ENCODE measurements at places on chromosomes 7 and 10. TPM values are rescaled to one million over a fixed set of nuclear protein-coding genes. Genes with fewer than 3 reads are reported as not detected.

Gene GPR26
- total RNA-seq, result 0.05 TPM

Gene STAMBPL1
- 4.6 TPM for total RNA-seq

Gene MYO3A
- 3.7 TPM for total RNA-seq

DNA sequence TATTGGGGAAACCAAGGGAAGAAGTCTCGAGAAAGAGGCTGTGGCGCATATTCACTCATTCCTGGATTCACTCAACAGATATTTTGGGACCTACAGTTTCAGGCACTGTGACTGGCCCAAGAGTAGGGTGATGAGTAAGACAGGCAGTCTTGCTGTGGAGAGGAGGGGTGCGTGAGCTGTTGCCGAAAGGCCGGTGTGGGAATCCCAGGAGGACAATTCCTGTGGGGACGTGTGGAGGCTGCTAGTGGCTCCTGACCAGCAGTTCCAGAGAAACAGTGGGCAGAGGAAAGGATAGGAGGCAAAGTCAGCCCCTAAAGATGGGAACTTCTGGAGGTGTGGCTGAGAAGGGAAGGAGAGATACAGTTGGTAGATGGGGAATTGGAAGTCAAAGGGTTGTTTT lies 59.3 kb upstream of the GRB10 start:
- H3K4me1 ChIP-seq, result peaks cover 7% of the 10 kb centered on the region
- H3K27ac ChIP-seq, result no peak overlapping the region
- peaks cover 6% of the 10 kb centered on the region for H3K27me3 ChIP-seq
- H3K4me3 ChIP-seq, result no peak overlapping the region
- peaks cover 25% of the 10 kb centered on the region for H3K36me3 ChIP-seq

Data from WTC11 (cell line).